Activated T-helper 2 cell treated with anti-CD3 and anti-CD28 coated beads, Interferon-gamma antibody, Interleukin-2, Interleukin-4, amounts not matched to agents 10 μg/mL and 5 μg/mL and 100 μg/mL, durations not matched to agents 14 hours and 24 hours and 36 hours (primary cell): ENCODE measurements at places on chromosomes 2 and 18. TPM values are rescaled to one million over a fixed set of nuclear protein-coding genes. Genes with fewer than 3 reads are reported as not detected.

STEAP3 gene
- total RNA-seq: 0.55 and 0.78 TPM in 2 replicates

DNA sequence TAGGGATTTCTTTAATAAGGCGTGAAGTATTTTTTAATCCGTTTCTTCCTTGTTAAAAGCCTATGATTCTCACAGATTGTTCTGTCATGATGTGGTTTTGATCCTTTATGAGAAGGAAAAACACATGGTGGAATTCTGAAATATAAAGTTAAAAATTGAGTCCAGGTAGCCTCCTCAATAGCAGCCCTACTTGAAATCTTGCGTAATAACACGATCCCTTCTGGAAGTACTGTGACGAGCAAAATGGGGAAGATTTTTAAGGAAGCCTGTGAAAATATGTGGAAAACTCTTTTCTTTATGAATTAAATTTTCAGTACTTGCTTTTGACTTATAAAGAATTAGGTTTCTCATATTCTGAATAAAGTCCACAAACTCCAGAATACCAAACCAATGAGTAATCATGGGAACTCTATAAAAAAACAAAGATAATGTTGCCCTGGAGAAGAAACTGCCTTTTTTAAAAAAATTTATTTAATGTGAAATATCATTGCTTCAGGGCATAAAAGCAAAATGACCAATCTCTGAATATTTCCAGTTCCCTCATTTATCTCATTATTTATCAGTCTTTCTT, 476.4 kb upstream of the ZEB2 start:
- H3K27me3 ChIP-seq: no peaks in the 10 kb centered on the region
- no peak for DNase-seq
- no peaks in the 10 kb centered on the region for H3K36me3 ChIP-seq
- no peak overlapping the region for H3K4me3 ChIP-seq

DNA sequence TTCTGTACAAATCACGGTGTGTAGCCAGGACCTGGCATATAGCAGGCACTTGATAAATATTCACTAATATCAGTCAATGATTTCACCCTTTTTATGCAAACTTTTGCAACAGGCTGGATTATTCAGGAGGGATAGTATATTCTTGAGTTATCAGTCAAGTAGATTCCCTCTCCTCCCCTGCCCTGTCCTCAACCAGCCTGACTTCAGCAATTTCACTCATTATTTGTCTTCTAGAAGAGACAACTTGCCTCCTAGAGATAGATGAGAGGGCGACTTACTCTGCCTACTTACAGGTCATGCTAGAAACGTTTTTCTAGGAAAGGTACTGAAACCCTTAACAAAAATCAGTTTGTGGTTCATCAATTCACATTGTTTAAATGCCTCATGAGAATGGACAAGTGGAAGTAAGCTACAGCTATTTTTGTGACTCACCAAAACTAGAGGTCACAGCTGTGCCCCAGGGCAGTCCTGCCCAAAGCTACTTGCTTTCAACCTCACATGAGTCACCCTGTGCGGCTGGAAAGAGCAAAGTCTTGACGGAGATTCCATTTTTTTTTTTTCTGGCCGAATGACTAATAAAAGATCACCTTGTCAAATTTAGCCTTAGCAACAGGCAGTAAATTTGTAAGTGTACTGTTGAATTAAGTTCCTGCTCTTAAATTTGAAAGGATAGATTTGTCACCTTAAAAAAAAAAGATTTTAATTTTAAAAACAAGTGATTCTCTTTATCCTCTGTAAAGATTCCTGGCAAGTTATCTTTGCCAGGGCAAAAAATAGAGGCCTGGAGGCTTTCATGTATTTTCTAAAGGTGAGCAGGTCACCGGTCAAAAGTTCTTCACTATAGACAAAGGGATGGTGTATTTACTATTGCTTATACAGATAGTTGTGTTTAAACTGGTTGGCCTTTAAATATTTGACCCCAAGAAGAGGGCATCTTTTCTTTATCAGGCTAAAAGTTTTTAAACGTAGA, 109.0 kb upstream of the SLC35G4 start:
- H3K4me1 ChIP-seq: no peaks in the 10 kb centered on the region
- no peak overlapping the region for H3K27ac ChIP-seq
- H3K27me3 ChIP-seq: no peaks in the 10 kb centered on the region
- DNase-seq: no peak

- H3K27ac ChIP-seq: no peak overlapping the region
- no peak overlapping the region for H3K4me3 ChIP-seq
- H3K27me3 ChIP-seq: peaks cover 51% of the 10 kb centered on the region
- H3K36me3 ChIP-seq: no peaks in the 10 kb centered on the region
- DNase-seq: no peak
- peaks cover 4% of the 10 kb centered on the region for H3K4me1 ChIP-seq
Measured at GRCh38 chr2:234954551-234954992, 2.8 kb downstream of the SH3BP4 start.

DNA sequence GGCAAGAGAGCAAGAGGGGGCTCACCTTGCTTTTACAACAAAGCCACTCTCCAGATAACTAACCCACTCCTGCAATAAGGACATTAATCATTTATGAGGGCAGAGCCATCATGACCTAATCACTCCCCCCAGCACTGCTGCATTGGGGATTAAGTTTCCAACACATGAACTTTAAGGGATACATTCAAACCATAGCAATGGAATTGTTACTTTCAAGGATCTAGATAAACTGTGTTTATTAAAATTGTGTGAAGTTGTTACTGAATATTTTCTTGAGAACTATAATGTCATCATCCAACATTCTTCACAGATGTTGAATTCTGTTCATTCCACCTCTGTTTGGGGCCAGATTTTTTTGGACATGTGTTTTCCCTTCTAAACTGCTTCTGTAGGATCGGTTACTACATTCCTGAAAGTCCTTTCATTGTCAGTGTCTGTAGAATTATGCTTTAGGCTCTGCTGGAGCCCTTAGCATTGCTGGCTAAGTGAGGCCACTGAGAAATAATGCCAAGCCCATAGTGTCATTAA, 50.4 kb downstream of the SPATS2L start:
- DNase-seq: no peak
- H3K4me1 ChIP-seq: peaks cover 8% of the 10 kb centered on the region
- no peak overlapping the region for H3K27ac ChIP-seq
- no peaks in the 10 kb centered on the region for H3K27me3 ChIP-seq
- peaks cover 5% of the 10 kb centered on the region for H3K36me3 ChIP-seq
- no peak overlapping the region for H3K4me3 ChIP-seq

GRCh38 chr2:64522843-64523428, 1.2 kb upstream of the AFTPH start:
- peak; percentile 64 for DNase-seq
- H3K4me3 ChIP-seq: peak overlapping the region; percentile 97
- H3K4me1 ChIP-seq: peaks cover 28% of the 10 kb centered on the region
- H3K27me3 ChIP-seq: peaks cover 10% of the 10 kb centered on the region

ICA1L gene
- total RNA-seq: 6.2 and 8.0 TPM in 2 replicates

DNA sequence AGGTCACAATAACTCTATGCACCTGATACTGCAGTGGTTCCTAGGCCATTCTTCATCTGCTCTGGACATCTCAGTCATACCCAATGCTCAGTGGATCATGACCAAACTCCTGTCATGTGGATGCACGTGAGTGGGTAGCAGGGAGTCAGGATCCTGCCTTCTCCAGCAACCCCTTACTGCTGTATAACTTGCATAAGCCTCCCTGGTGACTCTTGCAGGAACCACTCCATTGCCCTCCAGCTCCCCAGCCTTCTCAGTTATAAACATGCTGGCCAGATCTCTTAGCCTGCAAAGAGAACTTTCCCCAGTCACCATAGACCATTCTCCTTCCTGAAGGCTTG, 98.6 kb upstream of the ZNF397 start:
- no peaks in the 10 kb centered on the region for H3K27me3 ChIP-seq
- no peak for DNase-seq
- peaks cover 21% of the 10 kb centered on the region for H3K36me3 ChIP-seq
- H3K4me1 ChIP-seq: no peaks in the 10 kb centered on the region
- no peak overlapping the region for H3K4me3 ChIP-seq

DNA sequence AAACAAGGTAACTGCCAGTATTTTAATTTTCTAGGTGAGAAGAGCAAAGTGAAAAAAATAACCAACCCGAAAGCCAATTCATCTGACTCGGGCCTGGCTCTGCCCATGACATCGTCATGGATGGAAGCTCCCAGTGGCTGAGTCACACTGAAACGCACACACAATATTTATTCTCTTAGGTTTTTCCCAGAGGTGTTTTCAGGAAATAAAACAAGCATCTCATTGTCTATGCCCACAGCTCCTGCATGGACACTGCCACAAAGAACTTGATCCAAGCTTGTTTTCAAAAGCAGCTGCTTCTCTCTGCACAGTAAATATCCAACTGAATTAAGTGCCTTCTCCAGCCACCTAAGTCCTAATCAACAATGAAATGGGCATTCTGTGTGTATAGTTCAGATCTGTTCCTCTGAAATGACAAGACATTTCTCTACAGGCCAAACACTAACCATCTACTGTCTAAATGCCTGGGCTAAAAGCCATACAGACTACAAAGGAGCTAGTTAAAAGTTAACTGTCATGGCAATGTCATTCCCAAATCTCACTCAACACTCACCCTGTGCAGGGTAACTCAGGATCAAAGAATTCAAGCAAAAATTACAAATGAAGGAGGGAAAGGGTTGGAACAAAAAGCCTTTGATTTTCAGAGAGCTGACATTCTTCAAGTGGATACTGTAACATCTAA, 62.9 kb downstream of the RPL31 start:
- H3K36me3 ChIP-seq: no peaks in the 10 kb centered on the region
- no peak for DNase-seq
- no peaks in the 10 kb centered on the region for H3K4me1 ChIP-seq
- no peak overlapping the region for H3K4me3 ChIP-seq

BCL2 gene
- total RNA-seq: 76.1 and 79.0 TPM in 2 replicates

- DNase-seq: no peak
- H3K4me3 ChIP-seq: no peak overlapping the region
- peaks cover 45% of the 10 kb centered on the region for H3K27me3 ChIP-seq
- peaks cover 3% of the 10 kb centered on the region for H3K36me3 ChIP-seq
- H3K27ac ChIP-seq: no peak overlapping the region
Measured at GRCh38 chr2:40454321-40454720, 2.4 kb upstream of the SLC8A1 start.

- peaks cover 25% of the 10 kb centered on the region for H3K4me1 ChIP-seq
- peak; percentile 77 for DNase-seq
- peaks cover 2% of the 10 kb centered on the region for H3K27me3 ChIP-seq
- H3K27ac ChIP-seq: peak within 1 kb of the TSS; percentile 93
- peaks cover 7% of the 10 kb centered on the region for H3K36me3 ChIP-seq
Measured at GRCh38 chr2:24360050-24360962, at the start of gene ITSN2. ITSN2 (minus strand) TSS chr2:24360536; CDS start chr2:24328082, 32,454 bp downstream.

- no peak overlapping the region for H3K4me3 ChIP-seq
- no peak overlapping the region for H3K27ac ChIP-seq
- H3K4me1 ChIP-seq: no peaks in the 10 kb centered on the region
- no peak for DNase-seq
Measured at GRCh38 chr2:7226501-7226900, 309.3 kb downstream of the RNF144A start.

STPG4 gene
- total RNA-seq: not detected in 2 replicates

DNA sequence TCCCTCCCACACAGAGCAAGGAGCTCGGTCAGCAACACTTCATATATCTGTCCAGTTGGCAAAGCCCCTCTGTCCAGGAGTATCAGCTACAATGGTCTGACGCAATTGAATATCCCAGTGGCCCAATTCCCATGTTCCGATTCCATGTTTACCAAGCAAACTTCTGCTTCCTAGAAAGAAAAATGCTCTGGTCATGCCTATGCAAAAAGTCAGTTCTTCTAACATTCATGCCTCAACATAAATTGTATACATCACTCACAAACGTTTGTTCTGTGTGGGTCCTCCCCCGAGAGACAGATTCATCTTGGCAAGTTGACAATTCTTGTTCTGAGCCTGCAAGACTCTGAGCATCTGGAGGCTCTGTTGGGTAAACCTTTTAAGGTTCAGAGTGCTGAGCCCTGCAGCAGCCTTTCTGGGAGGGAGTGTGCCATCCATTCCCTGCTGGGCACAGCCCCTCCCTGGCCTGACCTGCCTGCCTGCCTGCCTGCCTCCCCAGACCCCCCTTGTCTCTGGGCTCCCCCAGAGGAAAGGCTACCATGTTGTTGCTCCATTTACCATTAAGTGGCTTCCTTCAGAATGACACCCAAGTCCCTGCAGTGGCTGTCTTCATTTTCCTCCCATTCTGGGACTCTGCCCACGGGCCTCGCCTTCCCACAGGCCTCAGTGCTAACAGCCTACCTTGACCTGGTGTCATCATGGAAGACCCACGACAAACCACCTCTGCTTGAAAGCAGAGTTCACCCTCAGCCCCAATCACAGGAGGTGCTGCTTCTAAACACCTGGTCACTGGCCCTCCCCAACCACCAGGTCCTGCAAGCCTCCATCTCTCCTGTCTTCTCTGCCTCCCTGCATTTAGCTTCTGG, 37.6 kb upstream of the TAF1B start:
- peaks cover 8% of the 10 kb centered on the region for H3K27me3 ChIP-seq
- H3K4me3 ChIP-seq: no peak overlapping the region
